Suprapubic skin (tissue), 4 donors: ENCODE measurements at places on chromosomes 6 and 20.
A peak's percentile ranks its signal among the peaks of the same experiment; 100 is the strongest.

DNA sequence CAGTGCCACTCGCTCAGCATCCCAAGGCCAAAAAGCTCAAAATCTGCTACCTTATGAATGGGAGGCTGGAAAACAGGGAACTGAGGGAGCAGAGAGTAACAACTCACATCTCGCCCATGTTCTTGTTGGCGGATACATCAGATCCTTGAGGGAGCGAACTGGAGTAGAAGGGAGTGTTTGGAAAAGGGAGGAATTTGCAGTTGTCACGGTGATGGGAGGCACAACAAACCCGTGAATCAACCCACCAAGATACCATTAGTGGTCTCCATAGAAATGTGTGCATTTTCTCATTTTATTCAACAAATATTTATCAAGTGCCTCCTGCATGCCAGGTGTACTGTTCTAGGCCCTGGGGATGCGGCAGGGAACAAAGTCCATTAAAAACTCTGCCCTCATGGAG, 212.1 kb downstream of the EYA2 start:
- no peak for DNase-seq

DNA sequence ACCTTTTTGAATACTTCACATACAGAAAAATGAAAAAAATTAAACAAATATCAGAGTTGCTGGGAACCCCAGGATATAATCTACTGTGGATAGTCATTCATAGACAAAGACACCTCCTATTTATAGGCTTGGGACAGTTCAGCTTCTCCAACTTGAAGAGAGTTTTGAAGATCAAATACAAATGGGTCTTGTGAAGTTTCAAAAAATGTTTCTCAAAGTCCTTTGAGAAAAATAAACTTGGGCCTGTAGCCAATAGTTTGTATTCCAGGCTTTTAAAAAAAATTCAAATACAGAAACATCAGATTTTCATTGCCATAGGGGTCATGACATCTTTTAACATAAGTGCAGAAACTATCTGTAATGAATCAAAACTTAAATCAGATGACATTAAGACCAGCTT, 334.8 kb downstream of the LAMA2 start:
- no peak for DNase-seq

DNA sequence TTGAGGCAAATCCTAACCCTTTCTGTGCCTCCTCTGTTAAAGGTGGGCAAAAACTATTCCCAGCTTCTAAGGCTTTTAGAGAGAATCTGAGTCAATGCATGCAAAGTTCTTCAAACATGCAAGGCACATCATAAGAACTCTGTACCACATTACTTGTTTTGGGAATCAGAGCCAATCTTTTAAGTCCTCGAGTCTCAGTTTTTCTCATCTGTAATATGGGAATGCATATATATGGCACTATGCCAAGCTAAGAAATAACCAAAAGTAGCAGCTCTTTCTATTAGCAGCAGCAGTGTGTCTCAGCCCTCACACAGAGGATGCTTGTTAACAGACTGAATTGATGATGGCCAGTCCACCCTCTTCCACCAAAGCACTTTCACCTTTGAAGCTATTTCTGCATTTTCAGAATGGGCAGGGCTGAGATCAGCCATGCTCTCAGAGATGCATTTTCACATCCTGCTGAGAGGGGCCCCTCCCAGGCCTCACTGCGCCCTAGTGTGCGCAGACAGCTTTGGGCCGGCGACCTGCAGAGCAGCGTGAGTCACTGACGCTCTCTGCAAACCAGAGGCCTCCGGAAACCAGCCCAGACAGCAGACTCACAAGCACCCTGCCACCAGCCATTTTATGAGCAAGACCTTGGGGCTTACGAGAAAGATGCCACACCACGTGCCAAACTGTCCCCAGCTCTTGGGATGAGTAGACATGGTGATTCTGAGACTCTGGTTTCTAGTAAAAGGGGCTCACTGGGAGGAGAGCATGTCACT, 138.0 kb downstream of the NFATC2 start:
- DNase-seq = no peak

- no peak for DNase-seq
Measured at GRCh38 chr20:5085380-5085779, 34.4 kb downstream of the PCNA start.

- DNase-seq = no peak
Measured at GRCh38 chr6:161228096-161228495, 45.8 kb downstream of the AGPAT4 start.

- DNase-seq = no peak
Measured at GRCh38 chr20:6157345-6157744, 34.5 kb upstream of the FERMT1 start.

DNA sequence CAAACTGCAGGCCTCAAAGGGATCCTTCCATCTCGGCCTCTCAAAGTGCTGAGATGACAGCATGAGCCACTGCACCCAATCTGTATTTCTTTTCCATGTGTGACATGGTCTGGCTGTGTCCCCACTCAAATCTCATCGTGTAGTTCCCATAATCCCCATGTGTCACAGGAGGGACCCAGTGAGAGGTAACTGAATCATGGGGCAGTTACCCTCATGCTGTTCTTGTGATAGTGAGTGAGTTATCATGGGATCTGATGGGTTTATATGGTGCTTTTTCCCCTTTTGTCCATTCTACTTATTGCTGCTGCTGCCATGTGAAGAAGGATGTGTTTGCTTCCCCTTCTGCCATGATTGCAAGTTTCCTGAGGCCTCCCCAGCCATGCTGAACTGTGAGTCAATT, 10.3 kb upstream of the BRPF3 start:
- no peak for DNase-seq

GRCh38 chr20:23269954-23270353, 80.6 kb upstream of the NXT1 start:
- peak; percentile 28 for DNase-seq

GRCh38 chr6:45388328-45388727, 10.6 kb upstream of the SUPT3H start:
- DNase-seq = no peak

DNA sequence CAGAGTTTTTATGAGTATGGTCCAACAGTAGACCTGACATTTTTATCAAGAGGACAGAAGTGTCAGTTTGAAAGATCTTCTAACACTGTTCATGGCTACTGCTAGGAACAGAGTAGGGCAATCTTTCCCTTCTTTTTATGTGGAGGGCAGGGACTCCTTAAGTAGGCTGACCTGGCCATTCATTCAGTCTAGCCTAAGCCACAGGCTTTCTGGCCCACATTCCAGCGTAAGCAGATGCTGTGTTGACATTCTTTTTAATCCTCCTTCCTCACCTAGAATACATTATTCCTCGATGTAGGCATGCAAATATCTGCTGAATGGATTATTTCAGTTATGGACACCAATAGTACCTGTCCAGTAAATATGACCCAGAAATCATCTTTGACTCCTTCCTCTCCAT, 188.3 kb downstream of the ATXN1 start:
- DNase-seq = no peak
